HFFc6 (cell line): ENCODE measurements at places on chromosomes 3 and 15. TPM values are rescaled to one million over a fixed set of nuclear protein-coding genes. Genes with fewer than 3 reads are reported as not detected.

The CD86 gene
- not detected in 3 replicates for total RNA-seq

- no peak for DNase-seq
Observed at GRCh38 chr3:122105626-122106025, 50.5 kb downstream of the CD86 start.

GRCh38 chr3:51955893-51956770 lies 951 bp downstream of the GPR62 start:
- no peak for DNase-seq

The SUSD5 gene
- total RNA-seq: 0.21 to 0.35 TPM (median 0.28 TPM) in 3 replicates

The MAP2K1 gene
- total RNA-seq: 45.2 to 64.0 TPM (median 54.0 TPM) in 3 replicates

The AP3B2 gene
- total RNA-seq: not detected in 3 replicates

- peak; percentile 1 for DNase-seq
Observed at GRCh38 chr3:168511428-168512014, 415.8 kb upstream of the GOLIM4 start.

The TM6SF1 gene
- total RNA-seq: 0.43 TPM in 1 of 3 replicates, not detected in the others

The TLR9 gene
- total RNA-seq: not detected in 3 replicates

The OIP5 gene
- total RNA-seq: 3.1 to 9.2 TPM (median 7.1 TPM) in 3 replicates

The EIF4E3 gene
- 1.0 to 1.1 TPM (median 1.0 TPM) in 3 replicates for total RNA-seq

GRCh38 chr3:43582866-43583265 lies 38.9 kb downstream of the ANO10 start:
- no peak for DNase-seq
